ENCODE measurements at places on chromosomes 12 and 14.

GRCh38 chr14:58626431-58626831, 11.3 kb upstream of the DACT1 start:
- no peak for DNase-seq

DNA sequence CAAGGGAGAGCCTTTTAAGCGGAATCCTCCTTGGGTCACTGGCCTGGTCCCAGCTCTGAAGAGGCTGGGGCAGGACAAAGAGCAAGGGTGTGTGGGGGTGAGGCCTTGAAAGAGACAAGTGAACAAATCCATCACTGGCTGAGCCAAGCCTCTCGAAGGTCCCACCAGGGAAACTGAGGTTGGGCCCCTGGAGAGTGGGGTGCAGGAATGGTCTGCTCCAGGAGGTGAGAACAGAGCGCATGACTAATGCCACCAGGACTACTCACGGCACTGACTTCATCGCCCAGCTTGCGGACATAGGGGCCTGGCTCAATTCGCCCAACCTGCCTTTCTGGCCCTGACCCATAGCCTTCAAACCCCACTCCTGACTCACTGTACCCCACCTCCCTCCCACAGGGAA, 19.2 kb upstream of the DEGS2 start:
- no peak for DNase-seq

DNA sequence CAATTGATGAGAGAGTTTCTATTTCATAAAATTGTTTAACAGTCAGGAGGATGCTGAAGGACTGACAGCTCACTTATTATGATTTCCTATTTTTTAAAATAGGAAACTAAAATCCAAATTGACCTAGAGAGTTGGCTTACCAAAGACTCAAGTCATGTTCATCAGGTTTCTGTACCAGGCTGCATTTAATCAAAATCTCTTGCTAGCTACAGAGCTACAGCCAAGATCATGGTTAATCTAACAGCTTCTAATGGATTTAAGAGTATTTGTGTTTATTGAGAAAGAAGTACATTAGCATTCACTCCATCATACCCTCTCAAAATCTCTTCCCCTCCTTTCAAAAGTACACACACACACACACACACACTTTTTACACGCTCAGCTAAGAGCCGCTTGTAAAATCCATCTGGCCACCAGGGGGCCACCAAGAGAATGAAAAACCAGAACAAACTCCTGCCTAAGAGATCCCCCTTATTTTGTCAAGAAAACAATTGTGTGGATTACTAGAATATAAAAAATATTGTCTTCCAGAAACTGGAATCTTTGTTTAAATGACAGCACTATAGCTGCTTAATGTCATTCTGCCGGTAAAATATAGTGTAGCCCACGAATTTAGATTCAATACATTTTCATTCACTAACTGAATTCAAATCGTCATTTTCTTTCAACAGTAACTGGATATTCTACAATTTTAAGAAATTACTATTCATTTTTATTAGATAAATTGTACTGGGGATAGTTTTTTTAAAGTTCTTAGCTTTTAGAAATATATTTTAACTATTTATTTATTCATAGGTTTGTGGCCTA, 334.0 kb downstream of the BTG1 start:
- DNase-seq: peak; percentile 49

DNA sequence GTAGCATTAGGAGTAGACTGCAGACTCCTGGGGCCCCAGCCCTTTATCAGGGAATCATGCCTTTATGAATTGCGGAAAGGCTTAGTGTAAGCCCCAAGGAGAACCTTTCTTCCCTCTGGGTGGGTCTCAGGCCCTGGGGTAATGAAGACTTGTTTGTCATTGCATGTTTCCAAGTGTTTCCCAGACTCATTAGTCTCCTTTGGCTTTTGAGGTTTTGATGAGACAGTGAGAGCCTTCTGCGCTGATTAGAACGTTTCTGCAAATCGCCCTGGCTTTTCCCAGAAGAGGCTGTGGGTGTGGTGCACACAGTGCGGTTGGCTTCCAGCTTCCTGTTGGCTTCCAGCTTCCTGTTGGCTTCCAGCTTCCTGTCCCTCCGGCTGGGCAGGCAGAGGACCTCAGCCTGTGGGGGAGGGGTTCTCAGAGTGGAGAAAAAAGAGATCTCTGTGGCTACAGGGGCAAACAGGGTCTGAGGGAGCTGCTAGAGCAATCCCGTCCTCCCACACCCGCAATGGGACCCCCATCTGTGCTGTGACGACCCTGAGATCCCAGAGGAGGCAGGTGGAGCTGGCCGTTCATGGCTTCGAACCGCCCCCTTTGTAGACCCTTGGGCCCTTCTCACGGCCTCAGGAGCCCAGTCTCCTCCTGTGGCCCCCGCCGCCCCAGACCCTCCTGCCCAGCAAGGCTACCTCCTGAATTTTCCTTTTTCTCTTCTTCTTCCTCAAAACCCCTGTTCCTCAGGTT, 42.1 kb downstream of the GPR68 start:
- DNase-seq: no peak

DNA sequence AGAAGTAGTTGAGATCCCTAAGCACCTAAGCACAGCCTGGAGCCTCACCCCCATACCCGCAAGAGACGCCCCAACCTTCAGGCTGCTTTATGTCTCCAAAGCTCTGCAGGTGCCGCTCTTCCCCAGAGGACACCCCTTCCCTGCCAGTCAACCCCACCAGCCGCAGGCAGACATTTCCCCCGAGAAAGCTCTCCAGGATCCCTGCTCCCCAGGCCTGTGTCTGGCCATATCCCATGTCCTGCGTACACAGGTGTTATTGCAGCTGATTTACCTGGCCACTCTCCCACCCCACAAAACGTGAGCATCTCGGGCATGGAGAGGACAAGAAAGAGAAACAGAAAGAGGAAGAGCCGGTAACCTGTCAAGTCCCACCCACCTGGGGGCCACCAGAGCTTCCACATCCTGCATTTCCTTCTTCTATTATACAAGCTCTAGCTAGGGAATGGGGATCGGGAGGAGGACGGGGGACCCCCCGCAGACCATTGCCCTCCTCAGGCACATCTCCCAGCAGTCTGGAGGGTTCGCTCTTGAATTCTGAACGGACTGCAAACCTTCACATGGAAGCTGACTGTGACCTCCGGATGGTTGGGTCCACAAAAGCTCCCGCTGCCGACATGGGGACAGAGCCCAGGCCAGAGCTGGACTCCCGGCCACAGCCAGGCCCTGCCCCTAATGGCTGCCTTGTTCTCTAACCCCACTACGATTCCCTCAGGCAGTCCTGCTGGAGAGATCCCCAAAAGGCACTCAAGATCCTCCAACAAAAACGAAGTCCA, 17.6 kb downstream of the CCDC88C start:
- DNase-seq: no peak

DNA sequence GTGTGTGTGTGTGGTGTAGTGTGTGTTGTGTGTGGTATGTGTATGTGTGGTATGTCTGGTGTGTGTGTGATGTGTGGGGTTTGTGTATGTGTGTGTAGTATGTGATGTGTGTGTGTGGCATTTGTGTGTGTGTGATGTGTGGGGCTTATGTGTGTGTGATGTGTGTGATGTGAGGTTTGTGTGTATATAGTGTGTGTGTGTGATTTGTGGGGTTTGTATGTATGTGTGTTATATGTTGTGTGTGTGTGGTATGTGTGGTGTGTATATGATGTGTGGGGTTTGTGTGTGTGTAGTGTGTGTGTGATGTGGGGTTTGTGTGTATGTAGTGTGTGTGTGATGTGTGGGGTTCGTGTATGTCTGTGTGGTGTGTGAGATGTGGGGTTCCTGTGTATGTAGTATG, 9.4 kb downstream of the GALNT16 start:
- DNase-seq: no peak

DNA sequence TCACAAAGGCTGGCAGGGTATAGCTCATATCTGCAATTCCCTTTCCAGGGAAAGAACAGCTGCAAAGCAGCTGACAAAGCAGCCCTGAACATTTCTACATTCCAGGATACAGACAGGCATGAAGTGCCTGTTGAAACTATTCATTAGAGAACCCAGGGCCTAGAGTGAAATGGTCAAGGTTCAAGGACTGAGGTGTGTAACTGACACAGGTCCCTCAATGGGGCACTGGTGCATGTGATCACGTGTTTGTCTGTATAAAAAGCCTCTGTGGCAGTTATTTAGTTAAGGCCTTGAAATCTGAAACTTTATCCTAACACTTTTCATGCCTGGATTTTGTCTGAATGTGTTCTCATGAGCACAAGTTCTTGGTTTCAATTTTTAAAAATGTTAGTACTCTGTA, 47.1 kb downstream of the GIT2 start:
- DNase-seq: no peak

DNA sequence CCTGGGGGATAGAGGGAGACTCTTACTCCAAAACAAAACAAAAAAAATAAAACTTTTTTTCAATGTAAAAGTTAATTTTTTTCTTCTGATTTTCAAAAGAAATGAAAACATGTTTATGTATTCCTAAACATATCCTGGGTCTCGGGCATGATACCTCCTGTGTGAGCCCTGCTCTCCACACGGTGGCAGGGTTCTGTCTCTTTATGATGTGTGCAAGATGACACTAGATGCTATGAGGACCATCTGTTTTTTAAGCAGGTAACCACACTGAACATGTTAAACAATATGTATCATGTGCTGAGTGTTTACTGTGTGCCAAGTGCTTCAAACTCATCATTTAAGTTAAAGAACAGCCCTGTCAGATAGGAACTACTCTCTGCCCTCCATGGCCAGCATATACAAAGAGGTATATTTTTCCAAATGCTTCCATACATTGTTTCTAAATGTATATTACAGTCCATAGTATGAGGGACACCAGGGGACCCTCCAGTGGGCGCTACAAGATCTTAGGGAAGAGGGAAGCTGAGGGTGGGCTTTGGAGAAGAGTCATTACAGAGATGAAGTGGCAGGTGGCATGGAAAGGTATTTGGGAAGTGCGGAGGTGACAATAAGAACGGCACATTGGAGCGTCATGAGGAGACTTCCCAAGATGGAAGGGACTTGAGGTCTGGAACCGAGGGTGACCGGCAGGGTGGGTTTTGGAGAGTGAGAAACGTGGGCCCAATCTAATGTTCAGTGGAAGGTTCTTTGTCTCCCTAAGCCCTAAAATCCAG, 28.5 kb downstream of the FOS start:
- peak; percentile 59 for DNase-seq

- DNase-seq: peak; percentile 27
These were observed 235.6 kb downstream of the DACT1 start for GRCh38 chr14:58873228-58873953.

GRCh38 chr12:18799561-18799960, 61.6 kb downstream of the CAPZA3 start:
- no peak for DNase-seq

DNA sequence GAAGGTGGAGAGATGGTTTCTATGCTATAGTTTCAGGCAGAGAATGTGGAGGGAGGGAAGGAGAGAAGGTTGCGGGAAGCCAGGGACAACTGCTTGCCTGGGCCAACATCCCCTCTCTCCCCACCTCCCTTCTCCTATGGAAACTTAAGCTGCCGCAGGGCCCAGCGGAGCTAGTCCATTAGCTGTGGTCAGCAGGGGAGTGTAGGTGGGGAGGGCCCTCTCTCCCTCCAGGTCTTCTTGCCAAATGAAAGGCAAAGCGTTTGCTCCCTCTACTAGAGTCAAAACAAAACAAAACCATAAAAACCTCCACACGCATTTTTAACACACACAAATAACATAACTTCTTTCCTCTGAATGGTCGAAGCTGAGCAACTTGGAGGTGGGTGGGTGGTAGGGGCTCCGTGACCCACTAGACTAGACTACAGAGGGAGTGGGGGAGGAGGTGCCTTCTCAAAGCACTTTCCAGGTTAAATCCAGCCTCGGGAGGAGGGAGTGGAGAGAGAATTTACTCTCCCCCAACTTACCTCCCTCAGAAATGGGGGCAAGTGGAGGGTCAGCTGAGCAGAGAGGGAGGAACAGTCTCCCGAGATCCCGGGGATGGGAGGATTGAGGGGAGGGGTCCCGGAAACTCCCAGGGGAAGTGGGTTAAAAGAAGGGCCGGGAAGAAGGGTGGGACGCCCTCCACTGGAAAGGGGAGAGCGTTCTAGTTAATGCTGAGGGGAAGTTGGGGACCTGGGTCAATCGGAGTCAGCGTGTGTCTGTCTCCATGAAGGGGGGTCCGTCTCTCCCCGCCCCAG, 4.6 kb upstream of the CACNB3 start:
- DNase-seq: no peak

DNA sequence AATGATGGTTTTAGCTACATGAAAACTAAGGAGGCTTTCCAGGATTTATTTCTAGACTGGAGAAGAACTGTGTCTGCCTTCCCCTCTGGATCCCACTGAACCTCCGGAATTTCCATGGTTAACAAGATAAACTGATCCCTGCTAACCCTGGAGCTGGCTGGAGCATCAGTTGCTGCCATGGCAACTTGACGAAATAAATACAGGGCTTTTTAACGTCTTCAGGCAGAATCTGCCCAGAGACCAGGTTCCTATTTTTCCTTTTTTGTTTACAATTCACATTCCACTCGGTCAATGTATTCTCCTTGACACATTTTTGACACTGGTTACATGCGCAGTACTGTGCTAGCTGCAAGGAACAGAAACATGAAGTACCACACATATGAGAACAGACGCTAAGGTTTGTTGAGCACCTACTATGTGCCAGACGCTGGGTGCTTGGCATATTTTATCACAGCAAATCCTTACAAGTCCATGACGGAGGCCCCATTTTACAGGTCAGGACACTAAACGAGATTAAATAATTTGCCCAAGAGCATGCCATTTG, 1.7 kb downstream of the C14orf132 start:
- no peak for DNase-seq

Data from NCI-H1105 treated with DMSO at 0.1 percent for 48 hours (cell line).